AG04450 (cell line): ENCODE measurements at places on chromosomes 1 and 21. TPM values are rescaled to one million over a fixed set of nuclear protein-coding genes. Genes with fewer than 3 reads are reported as not detected.

Gene PCBP3
- 1.6 and 2.1 TPM in 2 replicates for polyA plus RNA-seq

Gene CCDC24
- polyA plus RNA-seq: 1.1 and 1.6 TPM in 2 replicates

Gene PLA2G2F
- polyA plus RNA-seq: not detected in 2 replicates

Gene TIE1
- 0.76 and 1.3 TPM in 2 replicates for polyA plus RNA-seq

Gene QSOX1
- 1,269 and 1,338 TPM in 2 replicates for polyA plus RNA-seq

Gene TOE1
- 8.1 and 10.1 TPM in 2 replicates for polyA plus RNA-seq

Gene ANXA9
- polyA plus RNA-seq: 0.10 and 0.21 TPM in 2 replicates

Gene RGS18
- 0.48 and 1.6 TPM in 2 replicates for polyA plus RNA-seq
